Putamen (tissue), 1 donor: ENCODE measurements at places on chromosomes 1 and 21.

DNA sequence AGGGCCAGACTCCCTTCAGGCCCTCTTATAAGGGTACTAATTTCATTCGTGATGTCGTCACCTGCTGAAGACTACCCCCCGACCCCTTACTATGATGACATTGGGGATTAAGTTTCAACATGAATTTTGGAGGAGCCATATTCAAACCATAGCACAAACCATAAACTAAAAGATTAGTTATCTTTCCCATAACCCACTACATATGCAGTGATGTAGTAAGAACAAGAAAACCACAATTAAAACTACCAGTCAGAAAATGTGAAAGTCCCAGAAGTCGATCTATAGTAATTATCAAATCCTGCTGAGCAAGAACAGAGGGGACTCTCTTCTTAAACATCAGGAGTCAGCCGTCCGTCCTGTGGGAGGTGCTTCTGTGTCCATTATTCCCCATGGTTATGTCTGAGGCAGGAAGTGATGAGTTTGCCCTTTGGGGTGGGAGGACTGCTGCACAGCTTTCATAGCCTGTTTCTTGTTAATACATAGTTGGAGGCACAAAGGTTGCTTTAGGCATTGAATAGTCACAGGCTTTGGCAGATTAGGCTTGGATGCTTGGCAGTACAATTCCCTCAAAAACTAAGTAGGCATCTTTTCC lies 35.9 kb upstream of the PTGFRN start:
- DNase-seq, result no peak

DNA sequence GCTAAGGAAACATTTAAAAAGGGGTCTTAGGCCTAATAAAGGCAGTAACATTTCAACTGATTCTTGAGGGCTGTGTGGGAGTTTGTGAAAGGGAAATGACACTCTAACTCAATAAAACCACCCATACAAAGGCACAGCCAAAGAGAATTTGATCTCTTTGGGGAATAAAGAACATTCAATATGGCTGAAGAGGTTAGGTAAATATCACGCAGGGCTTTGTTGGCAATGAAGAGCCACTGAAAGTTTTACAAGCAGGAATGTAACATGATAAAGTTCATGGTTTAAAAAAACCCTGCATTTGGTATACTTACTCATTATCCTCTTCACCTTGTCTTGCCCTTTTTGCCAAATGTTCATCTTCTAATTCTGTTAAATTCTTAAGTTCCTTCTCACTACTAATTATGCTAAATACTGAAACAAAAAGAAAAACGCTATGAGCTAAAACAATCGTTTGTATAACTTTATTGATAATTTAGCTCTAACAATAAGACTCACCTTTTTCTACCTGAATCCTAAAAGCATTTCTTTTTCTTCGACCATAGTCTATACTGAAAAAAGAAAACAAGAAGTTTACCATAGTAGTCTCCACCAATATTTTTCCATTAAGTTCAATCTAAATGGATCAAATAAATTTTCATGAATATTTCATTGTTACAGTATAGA lies 12.5 kb downstream of the NVL start:
- no peak for DNase-seq

GRCh38 chr1:226577401-226578180 lies 29.0 kb downstream of the STUM start:
- no peak for DNase-seq

DNA sequence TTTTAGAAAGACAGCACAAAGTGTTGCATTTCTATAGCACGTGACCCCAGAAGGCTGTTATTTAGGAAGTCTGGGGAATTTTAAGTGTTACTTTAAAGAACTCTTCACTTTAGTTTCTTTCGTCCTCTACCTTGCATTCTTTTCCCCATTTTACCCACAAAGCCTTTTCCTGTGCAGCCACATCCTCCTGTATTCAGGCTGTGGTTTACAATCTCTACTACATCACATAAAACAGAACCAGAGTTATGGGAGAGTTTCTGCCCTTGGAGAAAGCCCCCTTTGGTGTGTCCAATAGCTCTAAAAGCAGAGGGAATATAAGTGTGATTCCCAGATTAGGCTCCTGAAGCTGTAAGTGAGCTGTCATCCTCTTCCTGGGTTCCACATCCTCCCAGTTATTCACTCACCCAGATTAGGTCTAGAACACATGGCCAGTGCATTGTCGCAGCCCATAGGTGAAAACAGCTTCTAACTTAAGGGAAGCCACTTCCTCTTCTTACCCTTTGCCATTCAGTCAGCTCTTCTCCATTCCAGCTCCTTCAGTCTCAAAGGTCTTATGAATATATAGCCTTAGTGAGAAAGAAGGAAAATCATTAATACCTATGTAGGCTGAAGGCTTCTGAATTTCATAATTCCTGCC lies 171.1 kb downstream of the PIGK start:
- DNase-seq, result no peak

- no peak for DNase-seq
These were observed 15.0 kb downstream of the PIK3C2B start for GRCh38 chr1:204479387-204480136.

GRCh38 chr1:231814521-231814920 lies 187.9 kb downstream of the DISC1 start:
- DNase-seq, result no peak

- no peak for DNase-seq
These were observed 2.8 kb upstream of the HPCA start for GRCh38 chr1:32883338-32884031.

DNA sequence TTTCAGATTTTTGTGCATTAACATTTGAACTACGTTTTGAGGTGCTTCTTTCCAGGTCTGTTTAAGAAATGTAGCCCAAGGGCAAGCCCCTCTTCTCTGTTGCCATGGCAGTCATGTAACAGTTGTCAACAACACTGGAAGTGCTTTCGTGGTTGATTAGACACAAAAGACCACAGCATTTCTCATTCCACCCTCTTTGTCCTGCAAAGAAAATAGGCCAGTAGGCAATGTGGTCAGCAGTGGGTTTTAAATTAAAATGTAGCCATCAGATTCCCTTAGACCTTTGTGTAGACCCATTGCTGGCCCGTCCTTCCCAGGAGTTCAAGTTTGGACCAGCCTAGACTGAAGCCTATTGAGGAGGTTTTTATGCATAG lies 35.4 kb downstream of the VANGL1 start:
- no peak for DNase-seq

DNA sequence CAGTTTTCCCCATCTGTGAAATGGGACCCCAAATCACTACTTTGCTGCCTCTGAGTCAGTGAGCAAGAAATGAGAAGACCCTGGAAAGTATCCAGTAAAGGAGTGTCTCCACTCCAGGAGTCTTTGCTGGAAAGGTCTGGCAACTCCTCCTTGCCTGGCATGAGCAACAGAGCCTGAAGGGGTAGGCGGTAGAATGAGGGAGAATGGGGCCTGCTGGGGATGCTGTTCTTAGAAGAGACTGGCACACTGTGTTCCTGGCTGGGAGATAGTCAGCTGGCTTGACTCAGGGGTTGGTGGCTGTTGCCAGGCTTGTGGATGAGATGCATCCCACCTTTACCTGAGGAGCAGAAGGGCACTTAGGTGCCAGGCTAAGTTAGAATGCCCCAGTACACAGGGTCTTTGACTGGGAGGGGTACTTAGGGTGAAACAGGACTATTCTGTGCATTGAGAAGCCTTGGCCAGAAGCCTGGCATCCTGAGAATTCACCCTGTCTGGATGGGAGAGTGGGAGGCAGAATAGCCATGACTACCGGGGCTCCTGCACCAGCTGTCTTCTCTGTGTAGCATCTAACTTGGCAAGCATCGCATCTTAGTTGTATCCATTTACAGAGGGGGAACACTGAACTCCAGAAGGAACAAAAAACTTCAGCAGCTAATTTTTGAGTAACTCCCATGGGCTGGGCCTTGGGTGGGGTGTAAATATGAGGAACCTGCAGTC lies 2.5 kb downstream of the MFSD2A start:
- no peak for DNase-seq

GRCh38 chr1:151314137-151314875 lies 12.9 kb downstream of the PI4KB start:
- DNase-seq, result peak; percentile 94

GRCh38 chr1:39110882-39111281 lies 84.7 kb downstream of the NDUFS5 start:
- no peak for DNase-seq

DNA sequence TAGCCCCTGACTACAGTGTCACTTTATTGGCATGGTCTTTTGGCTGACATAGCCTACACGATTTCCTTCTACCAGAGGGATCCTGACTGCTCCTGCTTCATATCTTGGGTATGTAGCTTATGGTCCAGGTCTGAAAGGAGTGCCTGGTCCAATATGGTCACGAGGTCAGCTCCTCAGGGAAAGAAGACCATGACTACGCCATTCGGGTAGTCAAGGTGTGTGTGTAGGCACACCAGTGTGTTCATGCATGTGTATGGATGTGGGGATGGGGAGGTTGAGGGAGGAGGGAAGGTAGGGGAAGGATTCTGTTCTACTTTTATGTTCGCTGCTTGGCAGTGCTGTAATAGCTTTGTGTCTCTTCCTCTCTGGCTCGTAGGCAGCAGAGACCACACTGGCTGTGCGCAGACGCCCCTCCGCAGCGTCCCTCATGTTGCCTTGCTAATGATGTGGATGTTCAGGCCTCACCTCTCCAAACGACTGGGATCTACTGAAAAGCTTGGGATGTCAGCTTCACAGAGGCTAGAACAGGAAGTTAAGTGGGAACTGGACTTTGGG lies 10.0 kb upstream of the C4BPB start:
- no peak for DNase-seq

DNA sequence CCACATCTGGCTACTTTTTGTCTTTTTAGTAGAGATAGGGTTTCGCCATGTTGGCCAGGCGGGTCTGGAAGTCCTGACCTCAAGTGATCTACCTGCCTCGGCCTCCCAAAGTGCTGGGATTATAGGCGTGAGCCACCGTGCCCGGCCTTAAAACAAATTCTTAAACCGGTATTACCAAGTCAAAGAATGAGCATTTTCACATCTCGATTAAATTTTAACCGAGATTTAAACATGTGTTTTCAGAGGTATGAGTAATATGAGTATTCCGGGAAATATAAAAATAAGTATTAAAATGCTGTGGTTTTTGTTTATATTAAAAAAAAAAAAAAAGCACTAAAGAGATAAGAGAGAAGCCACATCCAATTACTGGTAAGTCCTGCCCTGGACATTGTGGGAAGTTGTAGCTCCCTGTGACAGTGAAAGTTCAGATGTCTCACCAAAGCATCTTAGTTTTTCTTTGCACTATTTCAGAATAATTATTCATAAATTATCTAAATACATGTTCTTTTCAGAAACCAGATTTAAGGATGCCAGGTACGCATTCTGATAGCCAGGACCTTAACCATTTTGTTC lies 24.9 kb downstream of the ZNF281 start:
- DNase-seq, result no peak

GRCh38 chr21:32794644-32795079 lies 23.1 kb upstream of the PAXBP1 start:
- DNase-seq, result no peak

- DNase-seq, result no peak
These were observed 558 bp upstream of the PGD start for GRCh38 chr1:10398278-10398733.

DNA sequence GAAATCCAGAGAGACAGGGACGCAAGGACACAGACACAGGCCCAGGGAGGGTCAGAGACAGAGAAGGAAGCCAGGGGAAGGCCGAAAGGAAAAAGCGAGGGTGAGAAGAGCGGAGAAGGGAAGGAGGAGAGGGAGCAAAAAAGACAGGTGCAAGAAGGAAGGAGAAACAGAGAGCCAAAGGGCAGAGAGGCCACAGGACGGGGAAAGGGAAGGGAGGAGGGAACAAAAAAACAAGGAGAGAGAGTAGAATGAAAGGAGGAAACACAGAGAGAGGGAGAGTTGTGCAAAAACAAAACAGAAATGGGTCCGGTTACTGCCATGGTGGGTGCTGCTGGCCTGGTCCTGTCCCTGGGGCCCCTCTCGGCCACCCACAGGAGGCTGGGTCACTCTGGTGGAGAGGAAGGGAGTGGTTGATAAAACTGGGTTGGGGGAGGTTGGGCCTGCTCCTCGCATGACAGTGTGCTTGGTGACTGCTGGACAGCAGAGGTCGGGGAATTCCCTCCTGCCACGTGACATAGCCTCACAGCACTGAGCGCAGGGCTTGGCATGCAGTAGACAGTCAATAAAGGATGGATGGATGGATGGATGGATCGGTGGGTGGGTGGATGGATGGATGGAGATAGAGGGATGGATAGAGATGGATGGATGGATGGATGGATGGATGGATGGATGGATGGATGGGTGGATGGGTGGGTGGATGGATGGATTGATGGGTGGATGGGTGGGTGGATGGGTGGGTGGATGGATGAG lies 64.8 kb downstream of the RAP1GAP start:
- no peak for DNase-seq

- DNase-seq, result no peak
These were observed 49.0 kb downstream of the SYT2 start for GRCh38 chr1:202661136-202661845.

- no peak for DNase-seq
These were observed 4.7 kb downstream of the SZRD1 start for GRCh38 chr1:16371725-16372124.

DNA sequence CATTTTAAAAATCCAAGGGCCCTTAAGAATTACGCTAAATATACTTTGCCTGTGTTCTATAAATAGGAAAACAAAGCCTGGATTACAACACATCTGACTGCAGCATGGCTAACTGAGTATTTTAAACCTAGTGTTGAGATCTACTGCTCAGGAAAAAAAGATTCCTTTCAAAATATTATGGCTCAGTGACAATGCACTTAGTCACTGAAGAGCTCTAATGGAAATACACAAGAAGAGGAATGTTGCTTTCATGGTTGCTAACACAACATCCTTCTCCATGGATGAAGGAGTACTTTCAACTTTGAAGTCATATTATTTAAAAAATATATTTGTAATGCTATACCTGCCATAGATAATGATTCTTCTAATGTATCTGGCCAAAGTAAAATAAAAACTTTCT lies 248.3 kb upstream of the NEGR1 start:
- no peak for DNase-seq

DNA sequence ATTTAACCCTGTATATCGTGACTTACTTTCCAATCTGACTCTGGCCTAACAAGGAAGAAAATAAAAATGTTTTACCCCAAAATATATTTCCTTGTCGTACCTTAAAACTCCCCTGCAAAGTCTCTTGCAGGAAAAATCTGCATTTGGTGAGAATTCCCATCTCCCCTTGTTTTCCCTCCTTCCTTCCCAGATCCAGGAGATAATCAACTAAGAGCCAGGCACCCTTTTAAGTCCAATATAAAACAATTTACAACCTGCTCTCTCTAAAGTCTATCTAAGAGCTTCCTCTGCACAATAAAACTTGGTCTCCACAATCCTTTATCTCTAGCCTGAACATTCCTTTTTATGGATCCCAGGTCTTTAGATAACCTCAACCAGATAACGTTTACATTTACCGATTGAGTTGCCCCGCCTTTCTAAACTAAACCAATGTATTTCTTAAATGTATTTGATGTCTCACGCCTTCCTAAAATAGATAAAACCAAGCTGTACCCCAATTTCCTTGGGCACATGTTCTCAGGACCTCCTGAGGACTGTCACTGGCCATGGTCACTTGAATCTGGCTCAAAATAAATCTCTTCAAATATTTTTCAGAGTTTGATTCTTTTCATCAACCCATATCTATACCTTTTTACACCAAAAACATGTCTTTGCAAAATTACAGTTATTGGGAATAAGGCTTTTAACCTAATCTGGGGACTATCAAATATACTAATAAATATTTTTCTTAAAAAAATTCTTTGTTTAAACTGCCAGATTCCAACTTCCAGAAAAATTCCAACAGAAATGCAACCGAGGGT lies 993 bp downstream of the DDX59 start:
- peak; percentile 9 for DNase-seq
